ENCODE measurements at places on chromosomes 2 and 18. TPM values are rescaled to one million over a fixed set of nuclear protein-coding genes. Genes with fewer than 3 reads are reported as not detected.

C2orf78 gene
- total RNA-seq = not detected

- no peak for DNase-seq
These were observed 213.0 kb downstream of the GLI2 start for GRCh38 chr2:120948662-120949011.

HAT1 gene
- 37.2 TPM for total RNA-seq

FLACC1 gene
- 0.15 TPM for total RNA-seq

DNA sequence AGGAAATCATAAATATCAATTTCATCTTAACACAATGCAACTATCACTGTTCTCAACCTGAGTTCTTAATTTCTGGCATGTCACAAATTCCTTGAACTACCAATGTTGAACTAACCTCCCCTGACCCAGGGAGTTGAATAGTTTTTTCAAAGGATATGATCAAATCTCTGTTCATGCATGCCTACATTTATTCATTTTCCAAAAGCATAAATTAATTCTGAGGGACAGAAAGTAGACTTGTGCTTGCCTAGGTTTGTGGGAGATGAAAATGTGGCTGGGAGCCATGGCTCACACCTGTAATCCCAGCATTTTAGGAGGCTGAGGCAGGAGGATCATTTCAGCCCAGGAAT is 175.7 kb downstream of the TGIF1 start:
- no peak for DNase-seq

- DNase-seq = no peak
These were observed 26.4 kb upstream of the COPS8 start for GRCh38 chr2:237059155-237059875.

VIT gene
- not detected for total RNA-seq

ERCC3 gene
- 35.5 TPM for total RNA-seq

DNA sequence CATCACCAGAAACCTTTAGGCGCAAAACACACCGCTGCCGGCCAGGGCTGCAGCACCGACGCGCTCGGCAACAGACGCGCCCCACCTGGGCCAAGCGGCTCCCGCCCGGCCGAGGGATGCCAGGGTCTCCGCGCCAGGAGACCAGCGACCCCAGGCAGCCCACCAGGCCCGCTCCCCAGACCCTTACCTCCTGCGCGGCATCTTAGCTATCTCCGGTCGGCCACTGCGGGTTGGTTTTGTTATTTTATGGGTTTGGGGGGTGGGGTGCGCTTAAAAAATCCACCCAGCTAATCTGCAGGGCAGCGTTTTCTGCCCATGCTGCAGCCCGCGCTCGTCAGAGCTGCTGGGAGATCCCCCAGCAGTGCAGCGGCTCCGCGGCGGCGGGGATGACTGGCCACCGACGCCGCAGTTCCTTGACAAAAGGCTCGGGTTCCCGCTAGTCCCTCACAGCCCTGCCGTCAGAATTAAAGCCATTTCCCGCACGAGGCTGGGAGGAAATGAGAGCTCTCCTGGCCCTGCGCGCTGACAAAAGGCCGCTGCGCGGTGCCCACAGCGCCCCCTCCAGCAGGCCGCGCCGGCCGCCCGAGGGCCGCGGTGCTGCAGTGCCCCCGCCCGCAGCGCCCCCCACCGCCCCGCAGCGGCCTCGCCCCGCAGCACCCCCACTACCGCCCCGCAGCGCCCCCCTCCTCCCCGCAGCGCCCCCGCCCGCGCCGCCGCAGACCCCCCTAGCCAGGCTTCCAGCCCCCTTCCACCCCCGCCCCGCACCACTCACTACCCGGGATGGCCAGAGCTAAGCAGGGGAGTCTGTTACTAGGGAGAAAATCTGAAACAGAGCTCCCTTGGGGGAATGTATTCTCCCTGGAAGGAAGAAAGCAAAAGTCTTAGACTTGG is at the start of gene ADD2:
ADD2 (minus strand) TSS at position 502 of the 891 bp plus-strand sequence. CDS start 61,792 bp downstream, outside the sequence.
- no peak for DNase-seq

GRCh38 chr2:227479865-227480475 is 8.0 kb downstream of the AGFG1 start:
- no peak for DNase-seq

PTPRN gene
- 0.47 TPM for total RNA-seq

- no peak for DNase-seq
These were observed 70.3 kb upstream of the CWC22 start for GRCh38 chr2:180077295-180077906.

TGFA gene
- total RNA-seq = 0.93 TPM

GRCh38 chr2:111946294-111947114 is 48.1 kb downstream of the MERTK start:
- no peak for DNase-seq

DNA sequence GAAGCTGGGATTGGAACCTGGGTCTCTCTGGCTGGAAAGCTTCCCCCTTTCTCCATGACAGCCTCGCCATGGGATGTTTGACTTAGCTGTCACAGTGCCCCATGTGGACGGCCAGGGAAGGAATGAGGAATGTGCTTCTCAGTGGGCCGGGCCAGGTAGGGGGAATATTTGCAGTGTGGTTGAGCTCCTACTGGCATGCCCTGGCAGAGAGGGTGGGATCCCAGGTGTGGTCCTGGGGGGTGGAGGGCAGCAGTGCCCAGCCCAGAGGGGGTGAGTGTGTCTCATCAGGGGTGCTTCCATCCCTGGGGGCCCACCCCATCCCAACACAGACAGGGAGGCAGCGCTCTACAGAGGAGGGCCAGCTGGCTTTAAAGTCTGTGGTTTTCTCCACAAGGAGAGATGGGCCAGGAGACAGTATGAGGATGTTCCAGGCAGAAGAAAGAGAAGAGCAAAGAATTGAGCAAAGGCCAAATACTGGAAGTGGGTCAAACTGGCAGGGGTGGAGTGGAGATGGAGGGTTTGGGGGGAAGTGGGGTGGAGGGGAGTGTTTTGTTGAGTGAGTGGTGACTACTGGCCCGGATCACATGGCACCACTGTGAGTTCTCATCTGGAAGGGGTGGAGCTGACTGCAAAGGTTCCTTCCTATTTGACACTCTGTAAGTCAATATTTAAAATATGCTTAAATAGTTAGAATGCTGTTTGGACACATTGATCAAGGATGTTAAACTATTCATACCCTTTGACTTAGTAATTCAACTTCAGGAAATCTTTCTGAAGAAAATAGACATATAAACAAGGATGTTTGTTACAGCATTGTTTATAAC is 94.0 kb downstream of the MYCN start:
- no peak for DNase-seq

DNA sequence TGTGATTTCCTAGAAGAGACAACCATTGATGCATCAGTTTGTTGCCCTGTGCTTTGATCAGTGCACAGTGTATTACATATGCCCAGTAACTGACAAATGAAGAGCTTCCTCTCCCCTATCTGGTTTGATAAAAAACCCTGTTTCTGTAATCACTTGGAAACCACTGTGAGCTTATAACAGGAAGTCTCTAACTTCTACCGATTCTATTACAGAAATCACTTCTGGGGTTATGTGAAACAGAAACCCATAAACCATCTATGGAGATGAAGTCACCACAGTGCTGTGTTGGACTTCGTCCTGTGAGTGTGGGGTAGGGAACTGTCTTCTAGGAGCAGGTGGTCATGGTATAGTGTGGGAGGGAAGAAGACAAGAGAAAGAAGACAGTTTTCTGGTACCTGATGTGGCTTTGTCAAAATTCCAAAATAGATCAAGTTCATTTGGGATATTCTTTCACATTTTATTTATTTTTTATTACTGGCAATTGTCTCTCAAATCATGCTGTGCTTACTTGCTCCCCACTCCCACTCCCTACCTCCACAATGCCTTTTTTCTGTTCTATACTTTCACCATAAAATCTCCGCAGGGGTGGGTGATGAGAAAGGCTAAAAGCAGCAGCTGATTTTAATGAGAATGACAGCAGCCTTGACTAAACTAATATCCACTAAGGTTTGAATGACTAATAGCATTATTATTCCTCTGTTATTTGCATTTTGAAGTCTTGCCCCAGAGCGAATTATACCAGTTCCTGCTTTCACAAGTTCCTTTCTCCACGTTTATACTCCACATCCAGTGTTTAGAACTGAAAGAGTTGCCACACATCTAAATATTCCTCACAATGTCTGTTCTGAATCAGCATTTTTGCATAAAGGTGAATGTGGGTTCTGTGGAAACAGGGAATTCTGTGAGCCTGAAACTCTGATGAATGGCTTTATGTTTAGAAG is 41.7 kb upstream of the RND3 start:
- DNase-seq = no peak

- no peak for DNase-seq
These were observed 372.0 kb downstream of the CMPK2 start for GRCh38 chr2:6493669-6494068.

DNA sequence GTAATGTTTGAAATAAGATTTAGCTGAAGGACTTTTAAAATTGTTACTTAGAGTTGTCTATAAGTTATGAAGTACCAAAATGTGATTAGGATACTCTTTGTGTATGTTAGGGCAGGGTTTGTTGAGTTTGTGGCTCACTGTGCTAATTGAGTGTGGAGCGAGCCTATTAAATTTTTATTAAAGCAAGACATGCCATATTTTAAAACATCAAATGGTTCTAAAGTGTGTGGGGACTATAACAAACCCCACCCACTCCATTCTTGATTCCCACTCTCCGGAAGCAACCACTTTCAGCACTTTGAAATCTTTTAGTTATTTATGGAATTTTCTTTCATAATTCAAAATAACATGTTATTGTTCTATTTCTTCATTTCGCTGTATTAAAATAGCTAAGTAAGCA is 1.8 kb downstream of the HNMT start:
- DNase-seq = no peak

GRCh38 chr2:168118733-168119514 is 128.5 kb downstream of the STK39 start:
- peak; percentile 57 for DNase-seq

- no peak for DNase-seq
These were observed at the start of gene GTF2A1L for GRCh38 chr2:48617618-48618017. TSS of gene GTF2A1L (plus strand) at chr2:48617856. CDS start at chr2:48617875, 19 bp downstream.
